Cardiac muscle cell (in vitro differentiated cells and primary cell): ENCODE measurements at places on chromosomes 5 and 9. TPM values are rescaled to one million over a fixed set of nuclear protein-coding genes. Genes with fewer than 3 reads are reported as not detected.

Gene PCDHGA9
- 0.04 and 0.70 TPM in 2 replicates for polyA plus RNA-seq

Gene BTNL9
- not detected in 2 replicates for polyA plus RNA-seq

Gene SPIN1
- 57.6 and 63.6 TPM in 2 replicates for polyA plus RNA-seq

Gene TGFBI
- 1.6 and 10.2 TPM in 2 replicates for polyA plus RNA-seq

- H3K4me1 ChIP-seq = peaks cover 2% of the 10 kb centered on the region
- no peak overlapping the region for H3K27ac ChIP-seq
- no peak for DNase-seq
- no peaks in the 10 kb centered on the region for H3K36me3 ChIP-seq
Measured at GRCh38 chr9:108511307-108511706, 344.5 kb downstream of the ACTL7B start.
